ENCODE measurements at places on chromosomes 2 and 18. TPM values are rescaled to one million over a fixed set of nuclear protein-coding genes. Genes with fewer than 3 reads are reported as not detected.

HJURP gene
- total RNA-seq, result 1.5 TPM

NCKAP5 gene
- total RNA-seq, result 34.6 TPM

FAM210A gene
- total RNA-seq, result 9.2 TPM

CAPN14 gene
- total RNA-seq, result 0.15 TPM

GPR35 gene
- 4.7 TPM for total RNA-seq

DNA sequence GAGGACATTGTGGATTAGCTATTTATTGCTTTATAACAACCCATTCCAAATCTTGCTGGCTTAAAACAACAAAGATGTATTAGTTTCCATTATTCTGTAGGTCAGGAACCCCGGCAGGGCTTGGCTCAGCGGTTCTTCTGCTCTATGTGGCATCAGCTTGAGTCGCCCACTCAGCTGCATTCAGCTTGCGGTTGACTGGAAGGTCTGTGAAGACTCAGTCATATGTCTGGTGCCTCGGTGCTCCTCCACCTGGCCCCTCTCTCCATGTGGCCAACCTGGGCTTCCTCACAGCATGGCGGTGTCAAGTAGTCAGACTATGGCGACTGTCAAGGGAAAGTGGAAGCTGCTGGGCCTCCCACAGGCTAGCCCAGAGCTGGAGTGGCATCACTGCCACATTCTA lies 48.6 kb downstream of the EMILIN2 start:
- H3K27me3 ChIP-seq, result no peaks in the 10 kb centered on the region
- DNase-seq, result no peak
- H3K4me3 ChIP-seq, result no peak overlapping the region
- H3K4me1 ChIP-seq, result peaks cover 13% of the 10 kb centered on the region
- no peak overlapping the region for H3K27ac ChIP-seq

GRCh38 chr2:145625111-145625510 lies 1105.2 kb upstream of the ZEB2 start:
- no peak for DNase-seq
- H3K4me1 ChIP-seq, result no peaks in the 10 kb centered on the region
- H3K27me3 ChIP-seq, result no peaks in the 10 kb centered on the region
- no peak overlapping the region for H3K4me3 ChIP-seq
- no peak overlapping the region for H3K27ac ChIP-seq

DNA sequence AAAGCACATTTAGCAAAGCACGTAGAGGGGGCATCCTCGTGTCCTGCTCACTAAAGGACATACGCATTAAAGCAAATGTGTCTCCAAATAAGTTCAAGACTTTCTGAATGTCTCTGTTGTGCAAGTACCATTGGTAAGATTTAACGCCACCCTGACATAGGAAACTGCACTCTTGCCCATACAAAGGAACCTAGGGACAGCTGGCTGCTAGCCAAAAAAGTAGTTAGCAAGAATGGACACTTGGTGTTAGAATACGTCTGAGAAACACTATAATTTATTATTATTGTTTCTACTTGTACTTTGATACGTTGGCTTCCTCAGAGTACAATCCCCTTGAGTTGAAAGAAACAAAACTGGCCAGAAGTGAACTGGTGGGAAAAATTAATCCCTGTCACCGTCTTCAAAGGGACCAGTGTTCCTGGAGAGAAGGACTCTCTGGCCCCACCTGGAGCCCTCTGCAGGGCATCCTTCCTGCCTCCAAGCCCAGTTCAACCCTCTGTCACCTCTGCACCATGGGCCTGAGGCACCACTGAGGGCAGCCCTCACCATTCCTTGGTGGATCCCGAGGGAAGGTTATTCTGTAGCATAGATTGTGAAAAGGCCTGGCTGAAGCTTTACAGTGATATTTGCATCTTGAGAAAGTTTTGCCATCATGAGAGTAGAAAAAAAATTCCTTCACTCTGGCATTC lies 51.4 kb upstream of the APCDD1 start:
- no peak overlapping the region for H3K4me3 ChIP-seq
- H3K4me1 ChIP-seq, result peaks cover 38% of the 10 kb centered on the region
- peak overlapping the region; percentile 29 for H3K27ac ChIP-seq
- H3K36me3 ChIP-seq, result no peaks in the 10 kb centered on the region
- no peak for DNase-seq
- no peaks in the 10 kb centered on the region for H3K27me3 ChIP-seq

DNA sequence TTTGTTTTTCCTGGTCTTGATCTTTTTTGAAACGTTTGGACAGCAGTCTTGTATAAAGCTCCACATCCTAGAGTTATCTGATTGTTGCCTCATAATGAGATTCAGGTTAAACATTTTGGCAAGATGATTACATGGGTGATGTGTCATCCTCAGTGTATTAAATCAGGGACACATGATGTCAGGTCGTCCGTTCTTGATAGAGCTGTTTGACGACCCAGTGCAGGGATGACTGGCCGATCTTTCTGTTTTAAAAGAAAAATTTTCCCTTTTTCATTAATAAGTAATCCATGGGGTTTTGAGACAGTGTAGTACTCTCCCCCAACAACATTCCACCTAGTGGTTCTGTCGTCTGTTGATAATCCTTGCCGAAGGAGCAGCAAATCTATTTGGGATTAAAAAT lies 44.5 kb upstream of the SERPINB2 start:
- no peak overlapping the region for H3K4me3 ChIP-seq
- H3K36me3 ChIP-seq, result no peaks in the 10 kb centered on the region
- DNase-seq, result no peak
- H3K4me1 ChIP-seq, result no peaks in the 10 kb centered on the region
- peaks cover 7% of the 10 kb centered on the region for H3K27me3 ChIP-seq
- H3K27ac ChIP-seq, result no peak overlapping the region

GRCh38 chr2:168156661-168157060 lies 90.7 kb downstream of the STK39 start:
- H3K36me3 ChIP-seq, result no peaks in the 10 kb centered on the region
- H3K4me3 ChIP-seq, result no peak overlapping the region
- no peak overlapping the region for H3K27ac ChIP-seq
- no peaks in the 10 kb centered on the region for H3K4me1 ChIP-seq

GRCh38 chr2:146820672-146821071 lies 1024.2 kb upstream of the ACVR2A start:
- H3K27me3 ChIP-seq, result no peaks in the 10 kb centered on the region
- DNase-seq, result no peak
- H3K4me1 ChIP-seq, result no peaks in the 10 kb centered on the region
- no peak overlapping the region for H3K27ac ChIP-seq
- no peaks in the 10 kb centered on the region for H3K36me3 ChIP-seq
- no peak overlapping the region for H3K4me3 ChIP-seq

DNA sequence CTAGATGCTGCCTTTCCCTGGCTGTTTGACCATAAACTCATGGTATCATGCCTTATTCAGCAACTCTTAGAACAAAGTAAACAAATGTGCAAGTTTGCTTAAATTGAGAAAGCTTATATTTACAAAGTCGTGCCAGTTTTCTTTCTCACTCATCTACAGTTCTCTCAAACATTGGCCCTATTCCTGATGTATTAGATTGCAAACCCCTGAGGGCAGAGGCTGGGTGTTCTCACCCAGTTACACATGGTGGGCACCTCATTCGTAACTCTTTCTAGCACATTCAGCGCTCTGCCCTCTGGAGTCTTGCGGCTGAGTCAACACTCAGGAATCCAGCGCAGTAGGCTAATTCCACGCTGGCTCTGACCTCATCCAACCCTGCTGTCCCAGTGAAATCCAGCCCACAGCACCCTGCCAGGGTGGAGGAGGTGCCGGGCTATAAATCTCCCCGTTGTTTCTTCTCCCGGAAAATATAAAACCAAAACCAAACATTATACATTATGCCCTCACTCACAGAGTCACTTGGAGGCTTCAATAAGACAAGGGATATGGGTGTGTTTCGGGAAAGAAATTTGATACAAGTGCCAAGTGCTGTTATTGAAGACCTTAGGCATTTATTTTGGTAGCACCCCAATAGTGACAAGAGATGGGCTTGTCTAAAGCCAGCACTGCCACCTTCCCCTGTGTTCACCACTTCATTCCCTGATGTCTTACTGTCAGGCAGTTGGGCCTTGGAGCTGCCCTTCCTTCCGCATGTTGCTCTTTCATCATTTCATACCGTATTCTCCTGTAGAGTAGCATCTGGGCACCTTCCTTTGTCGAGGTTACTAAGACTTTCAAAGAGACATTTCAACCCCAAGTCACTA lies 287.4 kb downstream of the PRKCE start:
- H3K27ac ChIP-seq, result peak overlapping the region; percentile 66
- no peaks in the 10 kb centered on the region for H3K36me3 ChIP-seq
- no peaks in the 10 kb centered on the region for H3K27me3 ChIP-seq
- DNase-seq, result peak; percentile 79

DNA sequence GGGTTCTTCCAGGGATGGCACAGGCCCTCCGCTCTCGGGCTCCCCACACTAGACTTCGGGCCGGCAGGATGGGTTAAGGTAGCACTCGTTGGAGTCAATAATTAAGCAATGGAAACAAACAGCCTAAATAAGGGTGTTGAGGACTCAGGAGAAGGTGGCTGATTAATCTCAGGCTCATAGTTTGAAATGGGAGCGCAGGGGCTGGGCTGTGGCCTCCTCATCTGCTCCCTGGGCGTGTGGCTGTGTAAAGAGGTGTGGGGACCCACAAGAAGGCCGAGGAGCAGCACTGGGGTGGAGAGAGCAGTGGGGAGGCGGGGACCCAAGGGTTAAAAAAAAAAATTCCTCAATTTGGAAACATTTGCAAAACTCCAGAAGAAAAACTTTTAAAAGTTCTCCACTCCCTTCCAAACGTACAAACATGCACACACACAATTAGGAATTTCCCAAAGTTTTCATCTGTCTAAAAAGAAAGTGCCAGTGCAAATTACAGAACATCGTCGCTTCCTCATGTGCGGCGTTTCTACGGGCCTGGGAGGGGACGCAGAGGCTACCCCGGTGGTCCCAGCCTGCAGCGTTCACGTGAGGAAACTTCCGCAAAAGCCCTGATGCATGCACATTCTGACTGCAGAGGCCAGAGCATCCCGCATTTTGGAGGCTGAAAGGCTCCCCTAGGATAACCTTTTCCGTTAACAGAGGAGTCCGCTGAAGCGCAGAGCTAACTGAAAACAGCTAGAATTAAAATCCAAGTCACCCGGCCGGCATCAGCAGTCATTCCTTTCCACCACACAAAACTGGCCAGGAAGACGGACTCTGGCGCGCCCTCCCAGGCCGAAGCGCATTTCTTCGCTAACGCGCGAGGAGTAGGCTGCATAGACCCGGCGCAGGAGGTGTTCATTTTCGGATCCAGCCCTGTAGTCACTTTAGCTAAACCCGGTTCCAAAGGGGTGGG lies 1.0 kb upstream of the TUBB6 start:
- peak overlapping the region; percentile 98 for H3K27ac ChIP-seq
- peak overlapping the region; percentile 71 for H3K4me3 ChIP-seq
- no peaks in the 10 kb centered on the region for H3K27me3 ChIP-seq
- peaks cover 18% of the 10 kb centered on the region for H3K36me3 ChIP-seq

GRCh38 chr18:69480460-69480859 lies 79.8 kb downstream of the DOK6 start:
- no peaks in the 10 kb centered on the region for H3K27me3 ChIP-seq
- DNase-seq, result no peak
- no peaks in the 10 kb centered on the region for H3K4me1 ChIP-seq
- H3K27ac ChIP-seq, result no peak overlapping the region

GRCh38 chr2:23323917-23324680 lies 60.9 kb upstream of the KLHL29 start:
- H3K27me3 ChIP-seq, result no peaks in the 10 kb centered on the region
- H3K4me3 ChIP-seq, result no peak overlapping the region

GRCh38 chr2:231604101-231604684 lies 11.5 kb downstream of the TEX44 start:
- no peaks in the 10 kb centered on the region for H3K36me3 ChIP-seq
- DNase-seq, result peak; percentile 75
- no peaks in the 10 kb centered on the region for H3K27me3 ChIP-seq
- peaks cover 33% of the 10 kb centered on the region for H3K4me1 ChIP-seq
- H3K4me3 ChIP-seq, result peak overlapping the region; percentile 62

DNA sequence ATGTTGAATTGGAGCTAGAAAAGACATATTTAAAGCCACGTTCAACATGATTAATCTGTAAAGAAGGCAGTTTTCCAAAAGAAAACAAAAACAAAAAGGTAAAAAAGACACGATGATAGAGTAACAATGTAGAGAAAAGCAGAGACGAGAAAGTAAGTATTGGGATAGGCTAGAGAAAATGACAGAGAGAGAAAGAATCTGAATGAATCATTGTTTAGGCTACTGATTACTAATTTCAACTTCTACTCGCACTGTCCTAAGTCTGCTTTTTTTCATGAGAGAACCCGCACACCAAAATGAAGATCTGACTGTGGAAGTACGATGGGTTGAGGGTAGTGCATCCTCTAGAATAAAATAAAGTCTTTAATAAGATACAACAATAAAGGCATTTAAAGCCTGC lies 1599.2 kb upstream of the TMEFF2 start:
- H3K4me3 ChIP-seq, result no peak overlapping the region
- no peak for DNase-seq
- no peaks in the 10 kb centered on the region for H3K36me3 ChIP-seq
- H3K27me3 ChIP-seq, result no peaks in the 10 kb centered on the region

DNA sequence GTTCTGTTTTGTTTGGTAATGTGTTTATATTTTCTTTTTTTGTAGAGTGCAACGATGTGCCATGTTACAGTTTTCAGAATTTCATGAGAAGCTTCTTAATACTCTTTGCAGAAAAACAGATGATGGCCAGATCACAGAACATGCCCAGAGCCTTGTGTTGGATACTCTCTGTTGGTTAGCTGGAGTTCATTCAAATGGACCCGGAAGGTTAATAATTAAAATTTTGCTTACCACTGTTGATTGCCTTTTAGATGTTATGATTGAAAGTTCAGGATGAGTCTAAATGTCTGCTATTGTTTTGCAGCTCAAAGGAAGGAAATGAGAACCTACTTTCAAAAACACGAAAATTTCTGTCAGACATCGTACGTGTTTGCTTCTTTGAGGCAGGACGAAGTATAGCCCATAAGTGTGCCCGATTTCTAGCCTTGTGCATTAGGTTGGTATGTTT lies 85.2 kb downstream of the BIRC6 start:
- no peaks in the 10 kb centered on the region for H3K4me1 ChIP-seq
- no peak overlapping the region for H3K4me3 ChIP-seq
- H3K27me3 ChIP-seq, result no peaks in the 10 kb centered on the region
- DNase-seq, result no peak
- no peak overlapping the region for H3K27ac ChIP-seq
- H3K36me3 ChIP-seq, result peaks cover 85% of the 10 kb centered on the region

GRCh38 chr18:5106730-5107129 lies 90.3 kb downstream of the AKAIN1 start:
- no peaks in the 10 kb centered on the region for H3K27me3 ChIP-seq
- no peak overlapping the region for H3K4me3 ChIP-seq
- H3K4me1 ChIP-seq, result no peaks in the 10 kb centered on the region
- H3K27ac ChIP-seq, result no peak overlapping the region

Measured in lower lobe of right lung (tissue), 2 donors.